ENCODE measurements at places on chromosomes 1 and 21.

DNA sequence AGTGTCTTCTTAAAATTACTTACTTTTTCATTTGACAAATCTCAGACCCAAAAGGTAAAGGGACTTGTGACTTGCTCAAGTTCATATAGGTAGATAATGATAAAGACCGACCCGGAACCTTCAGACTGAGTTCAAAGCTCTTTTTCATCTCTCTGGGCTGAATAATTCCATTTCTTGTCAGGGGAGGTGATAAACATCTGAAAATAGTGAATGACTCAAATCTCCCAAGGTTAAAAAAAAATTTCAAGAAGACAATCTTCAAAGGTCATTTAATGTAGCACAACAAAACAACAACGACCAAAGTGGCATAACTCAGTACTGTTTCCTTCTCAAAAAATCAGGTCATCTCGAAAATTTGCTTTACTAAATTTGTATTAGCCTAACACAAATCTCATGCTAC is 20.6 kb downstream of the LUZP1 start:
- DNase-seq, result no peak

GRCh38 chr1:37290718-37291117 is 183.7 kb upstream of the ZC3H12A start:
- no peak for DNase-seq

- no peak for DNase-seq
These were observed 25.5 kb downstream of the MAN1A2 start for GRCh38 chr1:117392771-117393170.

DNA sequence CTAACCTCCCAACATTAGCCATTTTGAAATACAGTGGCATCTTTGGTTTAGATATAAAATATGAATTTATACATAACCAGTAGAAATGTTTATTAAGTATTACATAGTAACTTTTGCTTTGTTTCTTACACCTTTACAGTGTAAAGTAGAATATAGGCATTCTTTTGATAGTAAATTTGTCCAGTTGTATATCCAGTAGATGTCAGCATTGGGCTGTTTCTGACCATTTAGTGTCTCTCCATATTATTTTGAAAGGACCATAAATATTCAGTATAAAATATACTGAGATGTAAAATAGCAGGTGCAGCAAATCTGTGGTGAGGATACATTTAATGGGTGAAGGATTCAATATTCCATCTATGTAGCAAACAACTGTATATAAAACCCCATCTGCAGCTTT is 115.8 kb upstream of the ZRANB2 start:
- DNase-seq, result no peak

GRCh38 chr1:230381049-230381467 is 45.1 kb downstream of the PGBD5 start:
- no peak for DNase-seq

DNA sequence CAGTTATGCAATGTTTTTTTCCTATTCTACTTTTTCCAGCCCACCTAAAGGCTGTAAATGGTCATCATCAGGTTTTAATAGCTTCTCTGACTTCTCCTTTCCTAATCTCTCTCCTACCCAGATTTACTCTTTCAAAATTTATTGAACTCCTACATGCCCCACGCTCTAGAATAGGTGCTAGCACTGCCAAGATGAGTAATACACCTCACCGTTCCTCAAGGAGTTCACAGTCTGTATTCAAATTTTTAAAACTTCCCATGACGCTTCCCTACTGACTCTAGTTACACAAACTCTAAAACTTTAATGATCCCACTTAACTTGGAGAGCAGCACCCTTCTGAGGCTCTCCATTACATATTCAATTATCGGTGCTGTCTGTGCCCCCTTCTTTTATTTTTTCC is 51.6 kb downstream of the ALG14 start:
- DNase-seq, result no peak

DNA sequence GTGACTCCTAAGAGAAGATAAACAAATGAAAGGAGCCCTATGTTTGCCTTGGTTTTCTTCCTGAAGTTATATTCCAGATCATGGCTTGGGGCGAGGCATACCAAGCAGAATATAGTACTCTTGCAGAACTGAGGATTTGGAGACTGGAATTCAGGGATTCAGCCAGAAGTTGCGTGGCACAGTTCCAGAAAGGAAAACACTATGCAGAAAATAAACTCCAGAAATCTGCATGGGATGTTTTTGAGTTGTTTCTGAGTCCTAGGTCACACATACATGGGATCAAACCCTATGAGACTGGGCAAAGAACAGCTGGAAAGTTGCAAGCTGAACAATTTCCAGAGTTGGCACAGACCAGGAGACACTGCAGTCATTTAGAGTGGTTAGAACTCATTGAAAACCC is 42.9 kb upstream of the IFFO2 start:
- DNase-seq, result no peak

DNA sequence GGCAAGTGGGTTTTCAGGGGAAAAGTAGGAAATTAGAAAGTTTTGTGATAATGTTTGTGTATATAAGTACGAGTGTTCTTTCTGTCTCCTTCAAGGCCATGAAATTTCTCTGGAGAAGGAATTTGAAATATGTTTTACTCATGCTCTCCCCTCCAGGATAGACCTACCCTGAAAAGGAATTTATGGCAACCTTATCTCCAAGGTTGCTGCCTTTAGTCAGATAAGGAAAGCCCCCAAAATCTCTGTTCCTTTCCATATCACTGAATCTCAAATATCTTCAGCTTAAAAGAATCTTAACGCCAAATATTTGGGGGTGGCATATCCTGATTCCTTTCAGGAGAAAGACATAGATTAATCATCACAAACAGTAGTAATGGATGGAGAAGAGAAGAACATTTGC is 499 bp upstream of the C4BPB start:
- no peak for DNase-seq

DNA sequence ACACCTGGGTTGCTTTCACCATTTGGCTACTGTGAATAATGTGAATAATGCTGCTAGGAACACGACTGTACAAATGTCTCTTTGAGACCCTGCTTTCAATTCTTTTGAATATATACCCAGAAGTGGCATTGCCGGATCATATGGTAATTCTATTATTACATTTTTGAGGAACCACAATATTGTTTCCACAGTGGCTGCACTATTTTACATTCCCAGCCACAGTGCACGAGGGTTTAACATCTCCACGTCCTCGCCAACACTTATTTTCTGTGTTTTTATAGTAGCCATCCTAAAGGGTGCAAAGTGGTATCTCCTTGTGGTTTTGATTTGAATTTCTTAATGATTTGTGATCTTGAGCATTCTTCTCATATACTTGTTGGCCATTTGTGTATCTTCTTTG is 15.7 kb downstream of the FHAD1 start:
- no peak for DNase-seq

GRCh38 chr1:196361112-196361714 is 247.0 kb downstream of the KCNT2 start:
- no peak for DNase-seq

DNA sequence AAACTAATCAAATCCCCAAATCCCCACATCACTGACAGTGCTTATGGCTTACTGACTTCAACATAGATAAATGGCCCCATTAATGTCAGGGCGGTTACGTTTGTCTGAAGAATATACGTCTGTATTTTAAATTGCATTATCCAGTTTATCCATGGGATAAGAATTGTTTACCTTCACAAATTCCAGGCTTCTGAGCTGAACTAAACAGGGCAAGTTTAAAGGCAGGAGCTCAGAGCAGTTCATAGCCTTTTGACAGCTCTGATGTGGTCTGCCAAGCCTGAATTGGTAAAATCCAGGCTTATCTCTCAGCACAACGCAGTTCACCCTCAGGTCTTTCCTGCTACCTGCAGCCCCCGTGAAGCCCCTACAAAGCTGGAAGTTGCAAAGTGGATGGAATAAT is 79.5 kb upstream of the GREM2 start:
- no peak for DNase-seq

DNA sequence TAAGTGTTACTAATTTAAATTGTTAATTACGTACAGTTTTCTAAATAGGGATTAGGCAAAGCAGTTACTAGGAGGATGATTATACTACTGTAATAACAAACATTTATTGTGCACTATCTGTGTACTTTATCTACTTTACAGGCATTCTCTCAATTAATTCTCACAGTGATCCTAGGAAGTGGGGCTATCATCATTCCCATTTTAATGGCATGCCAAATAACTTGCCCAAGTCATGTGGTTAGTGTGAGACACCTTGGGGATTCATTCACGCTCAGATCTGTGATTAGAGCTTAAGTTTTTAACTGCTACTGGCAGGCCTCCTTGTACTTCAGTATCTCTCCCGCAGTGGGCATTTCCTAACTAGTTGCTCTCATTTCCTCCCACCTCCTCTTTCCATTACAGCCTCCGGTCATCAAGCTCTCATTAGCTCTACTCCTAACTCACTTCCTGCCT is 11.5 kb downstream of the PHLDA3 start:
- DNase-seq, result no peak

DNA sequence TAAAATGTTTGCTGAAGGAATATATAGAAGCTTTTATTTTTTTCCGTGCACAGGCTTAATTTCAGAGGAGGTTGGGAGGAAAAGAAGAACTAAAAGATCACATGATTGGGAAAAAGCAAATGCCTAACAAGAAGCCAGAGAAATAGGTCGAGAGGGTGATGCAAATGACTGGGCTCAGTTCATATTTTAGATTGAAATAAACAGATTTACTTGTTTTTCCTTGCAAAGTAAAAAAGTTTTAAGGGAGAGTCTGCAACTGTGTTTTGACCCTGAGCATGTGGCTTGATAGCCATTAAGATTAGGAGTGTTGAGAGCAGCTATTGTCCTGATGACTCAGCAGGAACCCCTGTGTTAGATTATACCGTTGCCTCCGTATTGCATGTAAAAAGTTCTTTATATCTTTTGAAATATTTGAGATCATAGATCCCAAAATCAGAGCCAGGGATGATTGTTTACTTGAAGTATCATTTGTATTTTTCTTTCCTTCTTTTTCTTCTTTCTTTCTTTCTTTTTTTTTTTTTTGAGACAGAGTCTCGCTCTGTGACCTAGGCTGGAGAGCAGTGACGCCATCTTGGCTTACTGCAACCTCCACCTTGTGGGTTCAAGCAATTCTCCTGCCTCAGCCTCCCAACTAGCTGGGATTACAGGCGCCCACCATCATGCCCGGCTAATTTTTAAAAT is 20.2 kb downstream of the CLIC4 start:
- DNase-seq, result no peak

GRCh38 chr1:15425958-15426357 is 12.3 kb upstream of the CTRC start:
- no peak for DNase-seq

DNA sequence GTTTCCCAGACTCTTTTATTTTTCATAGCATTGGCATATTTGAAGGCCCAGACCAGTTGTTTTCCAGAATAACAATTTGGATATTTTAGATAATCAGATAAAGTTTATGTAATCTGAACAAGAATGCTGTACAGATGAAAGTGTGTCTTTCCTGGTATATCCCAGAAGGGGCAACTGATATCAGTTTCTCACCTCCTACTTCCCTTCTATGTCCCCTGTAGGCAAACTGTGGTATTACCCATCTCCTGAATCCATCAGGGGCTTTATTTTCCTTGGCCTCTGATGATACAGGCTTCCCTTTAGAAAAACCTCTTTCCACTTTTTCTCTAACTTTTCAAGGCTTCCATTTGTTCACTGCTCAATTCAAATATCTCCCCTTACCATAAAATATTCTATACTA is 87.5 kb upstream of the RGS1 start:
- no peak for DNase-seq

- DNase-seq, result no peak
These were observed 15.4 kb downstream of the GJA4 start for GRCh38 chr1:34808051-34808810.

- DNase-seq, result no peak
These were observed 21.7 kb downstream of the LRRC8B start for GRCh38 chr1:89546082-89546889.

DNA sequence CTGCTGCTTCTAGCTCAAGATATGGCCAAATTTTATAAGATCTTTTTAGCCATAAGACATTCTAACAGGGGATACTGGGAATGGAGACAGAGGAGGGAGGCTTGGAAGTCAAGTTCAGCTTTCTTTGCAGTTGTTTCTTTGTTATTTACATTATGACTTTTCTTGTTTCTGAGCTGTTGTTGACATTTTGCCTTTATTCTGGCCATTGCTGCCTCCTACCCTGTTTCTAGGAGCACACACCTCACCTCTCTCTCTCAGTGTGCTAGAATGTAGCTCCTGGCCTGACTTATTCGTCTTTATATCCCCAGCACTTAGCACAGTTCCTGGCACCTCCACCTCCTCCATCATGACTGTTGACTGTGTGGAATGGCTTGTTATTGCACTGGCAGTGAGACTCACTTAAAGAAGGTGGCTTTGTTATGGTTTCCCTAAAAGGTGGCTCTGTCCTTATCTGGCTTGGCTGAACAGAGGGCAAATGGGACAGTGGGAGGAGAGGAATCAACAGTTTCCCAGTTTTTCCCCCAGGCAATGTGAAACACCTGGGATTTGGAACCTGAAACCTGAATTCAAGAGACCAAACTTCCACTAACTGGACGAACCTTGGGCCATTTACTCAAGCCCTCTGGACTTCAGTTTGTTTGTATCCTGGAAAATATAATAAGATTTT is 76.1 kb upstream of the PPP2R5A start:
- DNase-seq, result no peak

DNA sequence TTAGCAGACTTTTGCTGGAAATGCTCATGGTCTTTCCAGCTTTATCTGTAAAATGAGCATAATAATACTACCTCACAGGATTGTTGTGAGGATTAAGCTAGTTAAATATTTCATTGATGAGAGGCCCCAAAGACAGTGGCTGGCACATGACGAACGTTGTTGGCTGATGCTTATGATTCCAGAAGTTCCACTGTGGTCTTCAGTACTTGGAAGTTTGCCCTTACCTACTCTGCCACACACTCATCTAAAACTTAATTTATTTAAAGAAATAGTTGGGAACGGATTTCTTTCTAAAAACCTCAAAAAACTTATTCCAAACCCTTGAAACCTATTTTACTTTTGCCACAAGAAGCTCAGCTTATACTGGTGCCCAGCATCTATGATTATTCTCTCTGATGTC is 170.7 kb downstream of the DHRS3 start:
- no peak for DNase-seq

GRCh38 chr1:206555473-206555935 is 48.2 kb downstream of the RASSF5 start:
- DNase-seq, result no peak

GRCh38 chr21:40613546-40614030 is 233.4 kb downstream of the DSCAM start:
- no peak for DNase-seq

DNA sequence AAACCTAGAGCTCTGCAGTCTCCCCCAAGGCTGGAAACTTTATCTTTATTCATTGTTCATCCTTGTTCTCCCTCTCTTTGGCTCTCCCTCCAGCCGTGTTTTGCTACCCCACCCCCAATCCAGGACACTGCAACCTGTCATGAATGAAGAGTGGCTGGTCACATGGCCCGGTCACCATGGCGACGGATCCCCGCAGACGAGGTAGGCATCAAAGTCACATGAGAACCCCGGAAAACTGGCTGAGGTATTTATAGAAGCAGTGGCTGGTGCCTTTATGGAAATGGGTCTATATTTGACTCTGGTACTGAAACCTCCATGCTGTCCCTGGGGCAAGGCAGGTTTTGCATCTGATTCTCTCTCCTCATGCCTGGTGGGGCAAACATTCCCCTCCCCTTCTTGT is 13.4 kb upstream of the SLC6A17 start:
- DNase-seq, result no peak

Data from right renal cortex interstitium (tissue), 3 donors.